ENCODE measurements at places on chromosomes 7 and 10.

GRCh38 chr7:20783700-20784387, 2.8 kb downstream of the SP8 start:
- DNase-seq: no peak

DNA sequence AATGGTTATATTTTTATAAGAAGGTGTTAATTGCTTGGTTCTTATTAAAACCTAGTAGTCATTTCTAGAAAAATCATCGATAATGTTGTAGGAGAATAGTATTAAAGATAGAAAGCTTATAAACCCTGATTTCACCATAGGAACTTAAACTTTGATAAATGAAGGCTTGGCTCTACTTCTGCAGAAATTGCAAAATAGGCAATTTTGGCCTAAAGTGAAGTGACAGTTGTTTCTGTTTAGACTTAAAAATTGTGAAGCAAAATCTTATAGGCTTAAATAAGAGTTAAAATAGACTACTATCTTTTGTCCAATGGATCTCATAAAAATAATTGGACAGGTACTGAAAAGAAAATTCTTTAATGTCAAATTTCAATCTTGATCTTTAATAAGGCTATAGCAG, 321.6 kb upstream of the FZD8 start:
- DNase-seq: no peak

- DNase-seq: no peak
These were observed 664.8 kb upstream of the SEMA3D start for GRCh38 chr7:85851571-85852193.

GRCh38 chr7:91098566-91098965, 165.7 kb upstream of the FZD1 start:
- DNase-seq: no peak

DNA sequence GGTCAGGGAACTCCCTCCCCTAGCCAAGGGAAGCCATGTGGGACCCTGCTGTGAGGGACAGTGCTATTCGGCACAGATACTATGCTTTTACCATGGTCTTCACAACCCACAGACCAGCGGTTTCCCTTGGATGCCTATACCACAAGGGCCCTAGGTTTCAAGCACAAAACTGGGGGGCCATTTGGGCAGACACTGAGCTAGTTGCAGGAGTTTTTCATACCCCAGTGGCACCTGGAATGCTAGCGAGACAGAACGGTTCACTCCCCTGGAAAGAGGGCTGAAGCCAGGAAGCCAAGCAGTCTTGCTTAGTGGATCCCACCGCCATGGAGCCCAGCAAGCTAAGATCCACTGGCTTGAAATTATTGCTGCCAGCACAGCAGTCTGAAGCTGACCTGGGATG, 156.8 kb downstream of the THSD7A start:
- DNase-seq: no peak

- no peak for DNase-seq
These were observed 38.5 kb downstream of the FAM149B1 start for GRCh38 chr10:73206385-73206784.

GRCh38 chr7:54141576-54141975, 400.6 kb upstream of the VSTM2A start:
- DNase-seq: no peak

GRCh38 chr10:103100620-103101019, 92.5 kb downstream of the NT5C2 start:
- no peak for DNase-seq

Data from NCI-H1436 treated with DMSO at 0.1 percent for 48 hours (cell line).